ENCODE measurements at places on chromosomes 3 and 15.
A peak's percentile ranks its signal among the peaks of the same experiment; 100 is the strongest.

- DNase-seq, result no peak
Measured at GRCh38 chr3:194197981-194198695, 62.2 kb downstream of the HES1 start.

DNA sequence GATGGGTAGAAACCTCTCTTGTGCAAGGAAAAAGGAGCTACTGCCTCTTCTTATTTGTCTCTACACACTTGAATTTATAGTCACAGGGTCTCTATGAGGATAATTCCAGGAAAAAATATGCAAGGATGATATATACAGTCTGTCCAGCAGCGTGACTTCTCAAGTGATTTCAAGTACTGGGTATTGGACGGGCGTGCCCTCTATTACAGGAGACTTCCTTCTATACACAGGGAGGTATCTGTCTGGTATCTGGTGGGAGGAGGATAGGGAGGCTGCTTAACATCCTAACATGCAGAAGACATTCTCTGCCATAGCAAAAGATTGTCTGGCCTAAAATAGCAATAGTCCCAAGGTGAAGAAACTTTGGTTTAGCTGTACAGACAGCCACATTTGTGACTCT is 146.1 kb downstream of the TPRG1 start:
- DNase-seq, result no peak

DNA sequence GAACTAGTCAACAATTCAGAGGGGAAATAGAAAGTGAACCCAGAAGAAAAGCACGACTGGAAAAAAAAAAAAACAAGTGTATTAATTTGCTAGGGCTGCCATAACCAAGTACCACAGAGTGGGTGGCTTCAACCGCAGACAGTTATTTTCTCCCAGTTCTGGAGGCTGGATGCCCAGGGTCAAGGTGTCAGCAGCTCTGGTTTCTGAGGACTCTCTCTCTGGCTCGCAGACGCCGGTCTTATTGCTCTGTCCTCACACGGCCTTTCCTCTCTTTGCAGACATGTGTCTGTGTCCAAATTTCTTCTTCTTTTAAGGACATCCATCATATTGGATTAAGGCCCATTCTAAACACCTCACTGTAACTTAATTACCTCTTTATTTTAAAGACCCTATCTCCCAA is 291.8 kb downstream of the XXYLT1 start:
- DNase-seq, result no peak

DNA sequence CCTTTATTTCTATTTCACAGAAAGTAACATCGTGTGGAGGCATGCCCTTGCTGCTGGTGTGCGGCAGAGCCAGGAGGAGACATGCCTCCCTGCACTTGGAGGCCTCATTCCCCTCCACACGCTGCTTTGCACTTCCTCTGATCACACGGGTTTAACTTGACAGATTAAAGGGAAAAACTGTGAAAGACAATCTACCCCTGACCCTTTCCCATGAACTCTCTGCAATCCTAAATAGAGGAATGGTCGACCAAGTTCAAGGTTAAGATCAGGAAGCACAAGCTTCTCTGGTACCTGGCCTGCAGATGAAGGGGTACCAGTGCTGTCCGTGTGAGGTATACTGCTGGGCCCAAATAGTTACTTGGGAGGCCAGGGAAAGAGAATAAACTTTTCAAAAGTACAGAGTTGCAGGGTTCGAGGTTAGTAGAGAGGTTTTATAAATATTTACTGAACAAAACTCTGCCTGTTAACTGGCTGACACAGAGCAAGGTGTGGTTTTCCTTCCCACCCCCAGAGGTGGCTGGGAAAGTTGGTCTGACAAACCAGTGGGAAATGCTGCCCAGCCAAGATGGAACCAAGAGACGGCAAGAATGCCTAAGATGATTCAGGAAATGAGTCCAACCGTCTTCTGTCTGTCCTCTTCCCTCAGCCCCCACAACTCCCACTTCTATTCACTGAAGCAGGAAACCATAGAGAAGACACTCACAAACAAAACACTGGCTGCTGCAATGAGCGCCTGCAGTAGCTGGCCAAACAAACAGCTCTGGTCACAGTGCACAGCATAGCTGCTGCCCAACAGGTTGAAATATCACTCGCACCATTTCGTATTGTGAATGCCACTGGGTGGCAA is 79.6 kb downstream of the IGF2BP2 start:
- no peak for DNase-seq

- no peak for DNase-seq
Measured at GRCh38 chr3:53175613-53176540, 14.9 kb downstream of the PRKCD start.

DNA sequence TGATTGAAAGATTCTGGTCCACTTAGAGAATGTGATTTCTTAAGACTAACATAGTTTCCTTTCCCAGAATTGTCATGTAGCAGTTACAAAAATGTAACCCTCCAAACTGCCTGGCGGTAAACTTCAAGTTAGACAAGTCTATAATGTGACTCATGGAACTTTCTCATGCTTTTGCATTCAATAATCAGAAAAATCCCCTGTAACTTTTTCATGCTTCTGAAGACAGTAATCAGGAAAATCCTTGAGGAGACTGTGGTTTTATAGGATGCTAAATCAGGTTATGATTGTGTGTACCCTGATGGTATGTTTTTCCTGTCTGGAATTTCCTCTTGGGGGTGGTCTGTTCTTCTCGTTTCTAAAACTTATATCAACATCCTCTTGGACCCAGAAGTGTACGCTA is 74.0 kb upstream of the RARB start:
- DNase-seq, result no peak

DNA sequence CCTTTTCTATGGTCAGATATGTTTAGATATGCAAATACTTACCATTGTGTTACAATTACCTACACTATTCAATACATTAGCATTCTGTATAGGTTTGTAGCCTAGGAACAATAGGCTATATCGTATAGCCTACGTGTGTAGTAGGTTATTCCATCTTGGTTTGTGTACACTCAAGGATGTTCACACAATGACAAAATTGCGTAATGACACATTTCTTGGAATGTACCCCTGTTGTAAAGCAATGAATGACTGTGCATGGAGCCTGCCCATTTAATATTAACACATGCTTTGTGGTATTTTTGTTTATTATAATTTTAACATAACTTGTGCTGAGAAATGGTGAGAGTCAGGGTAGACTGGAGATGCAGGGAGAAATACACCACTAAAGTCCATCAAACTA is 154.9 kb downstream of the LEKR1 start:
- DNase-seq, result no peak

DNA sequence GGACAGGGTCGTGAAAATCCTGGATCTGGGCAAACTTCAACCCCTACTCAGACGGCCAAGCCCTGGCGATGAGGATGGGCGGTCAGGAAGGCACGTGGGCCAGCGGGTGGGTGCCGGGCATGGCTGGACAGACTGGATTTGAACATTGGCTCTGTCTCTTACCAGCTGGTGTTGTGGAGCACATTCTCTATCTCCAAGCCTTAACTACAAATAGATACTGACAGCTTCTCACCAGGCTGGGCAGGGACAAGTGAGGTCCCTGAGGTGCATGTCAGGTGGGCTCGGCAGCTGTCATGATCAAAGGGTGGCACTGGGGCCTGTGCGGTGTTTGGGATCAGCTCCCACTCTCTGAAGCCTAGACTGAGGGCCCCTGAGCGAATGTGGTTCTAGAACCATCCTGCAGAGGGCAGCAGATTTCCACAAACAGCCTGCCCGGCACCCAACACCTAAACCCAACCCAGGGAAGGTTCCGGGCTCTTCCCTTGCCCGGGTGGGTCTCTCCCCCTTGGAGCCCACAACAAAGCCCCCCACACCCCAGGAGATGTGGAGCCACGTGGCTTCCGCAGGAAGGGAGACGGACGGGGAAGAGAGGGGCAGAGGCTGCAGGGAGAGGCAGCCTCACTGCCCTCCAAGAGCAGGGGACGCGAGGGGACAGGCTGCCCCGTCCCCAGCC is 58.4 kb downstream of the RGMA start:
- peak; percentile 67 for DNase-seq

DNA sequence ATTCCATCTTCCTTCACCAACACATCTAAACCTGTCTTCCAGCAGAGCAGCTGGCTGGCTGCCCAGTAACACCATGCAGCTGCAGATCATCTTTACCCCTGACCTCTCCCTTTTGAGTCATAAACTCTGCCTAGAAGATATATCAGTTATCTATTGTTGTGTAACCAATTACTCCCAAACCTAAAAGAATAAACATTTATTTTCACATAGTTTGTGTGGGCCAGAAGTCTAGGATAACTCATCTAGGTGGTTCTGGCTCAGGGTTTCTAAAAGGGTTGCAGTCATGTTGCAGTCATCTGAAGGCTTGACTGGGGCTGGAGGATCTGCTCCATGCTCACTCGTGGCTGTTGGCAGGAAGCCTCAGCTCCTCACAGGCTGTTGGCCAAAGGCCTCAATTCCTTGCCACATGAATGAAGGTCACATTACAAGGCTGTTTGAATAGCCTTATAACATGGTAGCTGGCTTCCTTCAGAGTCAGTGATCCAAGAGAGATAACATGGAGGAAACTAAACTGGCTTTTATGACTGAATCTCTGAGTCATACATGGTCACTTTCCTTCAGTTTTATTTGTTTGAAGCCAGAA is 92.8 kb downstream of the GOLIM4 start:
- no peak for DNase-seq

GRCh38 chr15:101694261-101694660 is 30.0 kb downstream of the TARS3 start:
- no peak for DNase-seq

GRCh38 chr15:85564686-85565085 is 184.3 kb downstream of the AKAP13 start:
- DNase-seq, result no peak

DNA sequence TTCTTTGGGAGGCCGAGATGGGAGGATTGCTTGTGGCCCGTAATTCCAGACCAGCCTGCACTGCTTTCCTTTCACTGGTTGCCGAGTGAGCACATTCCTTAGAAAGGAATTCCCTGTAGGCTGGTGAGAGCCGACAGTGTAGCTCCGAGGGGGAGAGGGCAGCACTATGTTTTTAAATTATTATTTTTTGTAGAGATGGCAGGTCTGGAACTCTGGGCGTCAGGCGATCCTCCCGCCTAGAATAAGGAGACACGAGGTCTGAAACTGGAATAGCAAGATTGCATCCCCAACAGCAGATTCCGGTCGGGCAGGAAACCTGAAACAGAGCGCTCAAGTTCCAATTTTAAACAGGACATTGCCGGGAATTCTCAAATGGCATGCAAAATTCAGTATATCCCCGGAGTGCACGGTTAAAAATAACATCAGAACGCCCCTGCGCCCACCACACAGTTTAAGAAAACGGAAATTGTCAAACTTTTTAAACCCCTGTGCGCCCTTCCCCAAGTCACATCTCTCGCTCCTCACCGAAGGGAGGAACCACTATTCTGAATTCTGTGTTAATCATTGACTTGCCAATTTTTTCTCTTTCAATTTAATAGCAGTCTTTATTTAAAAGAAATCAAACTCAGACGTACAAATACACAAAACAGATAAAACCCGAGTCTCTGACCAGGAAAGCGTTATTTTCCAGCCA is 643 bp upstream of the RNU5B-1 start:
- peak; percentile 14 for DNase-seq

DNA sequence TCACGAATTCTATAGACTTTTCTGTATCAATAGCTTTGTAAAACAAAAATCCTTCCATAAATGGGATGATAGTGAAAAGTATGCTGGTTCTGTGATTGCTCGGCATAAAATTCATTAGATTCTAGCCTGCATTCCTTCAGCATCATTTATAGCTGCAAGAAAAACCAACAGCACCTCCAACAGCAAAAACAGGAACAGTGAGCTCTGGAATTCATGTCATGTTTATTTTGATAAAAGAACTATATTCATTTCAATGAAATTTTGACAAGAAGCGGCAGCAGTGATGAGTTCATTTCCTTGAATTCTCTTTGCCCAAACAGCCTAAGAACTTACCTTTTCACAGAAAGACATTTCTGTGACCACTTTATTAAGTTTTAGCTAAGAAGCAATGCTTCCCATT is 515.2 kb upstream of the CCDC54 start:
- DNase-seq, result no peak

GRCh38 chr15:94231723-94232468 is 535 bp downstream of the MCTP2 start:
- DNase-seq, result no peak

- peak; percentile 3 for DNase-seq
Measured at GRCh38 chr15:62164014-62164395, 1.1 kb downstream of the C2CD4B start.

GRCh38 chr15:95304151-95304946 is 1026.2 kb upstream of the NR2F2 start:
- no peak for DNase-seq

GRCh38 chr3:150636258-150636657 is 33.1 kb downstream of the SELENOT start:
- no peak for DNase-seq

DNA sequence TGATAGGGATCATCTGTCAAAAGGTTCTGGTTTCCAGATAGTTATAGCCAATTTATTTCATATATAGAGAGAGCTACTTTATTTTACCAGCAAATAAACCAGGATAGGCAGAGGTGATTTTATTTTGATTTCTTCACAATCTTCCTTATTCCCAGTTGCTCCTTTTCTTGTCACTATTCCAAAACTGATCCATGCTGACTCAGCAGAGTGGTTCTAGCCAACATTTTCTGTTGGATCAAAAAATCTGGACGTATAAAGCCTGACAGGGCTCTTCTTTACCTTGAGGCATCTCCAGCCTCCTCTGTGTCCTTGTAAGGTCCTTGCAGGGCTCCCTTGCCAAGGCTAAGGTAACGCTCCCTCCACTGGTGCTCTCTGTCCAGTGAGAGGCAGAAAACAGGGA is 15.8 kb downstream of the HDC start:
- no peak for DNase-seq
